Thoracic aorta (tissue), 2 donors: ENCODE measurements at places on chromosomes 6 and 20.
A peak's percentile ranks its signal among the peaks of the same experiment; 100 is the strongest.

DNA sequence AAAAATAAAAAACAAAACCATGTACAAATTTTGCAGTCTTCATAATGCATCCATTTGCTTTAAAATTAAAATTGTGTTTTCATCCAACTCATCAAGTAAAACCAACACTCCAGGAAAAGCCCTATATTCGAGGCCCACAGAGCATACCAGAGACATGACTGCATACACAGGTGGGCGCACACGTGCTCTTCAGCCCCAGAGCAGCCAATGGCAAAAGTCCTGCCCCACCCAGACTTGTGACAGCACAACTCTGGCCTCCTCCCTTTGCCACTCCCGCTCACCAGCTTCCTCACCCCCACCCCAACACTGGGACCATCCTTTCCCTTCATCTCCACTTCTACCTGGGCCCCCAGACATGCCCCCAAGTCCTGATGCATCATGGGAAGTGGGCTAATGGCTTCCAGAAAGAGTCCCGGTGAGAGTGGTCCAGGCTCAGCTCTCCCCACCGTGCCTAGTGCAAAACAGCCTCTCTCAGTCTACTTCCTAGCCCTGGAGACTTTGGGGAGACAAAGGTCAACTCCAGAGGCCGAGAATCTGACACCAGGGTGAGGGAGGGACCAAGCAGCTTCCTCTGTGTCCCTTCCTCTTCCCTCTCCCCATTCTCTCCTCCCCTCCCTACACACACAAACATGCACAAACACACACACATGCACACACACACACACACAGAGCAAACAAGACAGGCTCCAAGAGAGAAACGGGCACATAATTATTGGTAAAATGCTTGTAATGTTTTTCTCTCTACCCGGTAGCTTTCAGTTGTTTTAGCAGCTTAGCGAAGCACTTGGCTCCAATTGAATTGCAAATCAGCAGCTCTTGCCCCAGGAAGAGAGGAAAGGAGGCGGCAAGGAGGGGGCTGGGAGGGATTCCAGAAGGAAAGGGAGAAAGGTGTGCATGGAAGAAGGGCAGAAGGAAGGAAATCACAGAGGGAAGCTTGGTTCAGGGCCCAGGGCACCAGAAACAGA lies 14.3 kb downstream of the GRM4 start:
- DNase-seq: no peak

DNA sequence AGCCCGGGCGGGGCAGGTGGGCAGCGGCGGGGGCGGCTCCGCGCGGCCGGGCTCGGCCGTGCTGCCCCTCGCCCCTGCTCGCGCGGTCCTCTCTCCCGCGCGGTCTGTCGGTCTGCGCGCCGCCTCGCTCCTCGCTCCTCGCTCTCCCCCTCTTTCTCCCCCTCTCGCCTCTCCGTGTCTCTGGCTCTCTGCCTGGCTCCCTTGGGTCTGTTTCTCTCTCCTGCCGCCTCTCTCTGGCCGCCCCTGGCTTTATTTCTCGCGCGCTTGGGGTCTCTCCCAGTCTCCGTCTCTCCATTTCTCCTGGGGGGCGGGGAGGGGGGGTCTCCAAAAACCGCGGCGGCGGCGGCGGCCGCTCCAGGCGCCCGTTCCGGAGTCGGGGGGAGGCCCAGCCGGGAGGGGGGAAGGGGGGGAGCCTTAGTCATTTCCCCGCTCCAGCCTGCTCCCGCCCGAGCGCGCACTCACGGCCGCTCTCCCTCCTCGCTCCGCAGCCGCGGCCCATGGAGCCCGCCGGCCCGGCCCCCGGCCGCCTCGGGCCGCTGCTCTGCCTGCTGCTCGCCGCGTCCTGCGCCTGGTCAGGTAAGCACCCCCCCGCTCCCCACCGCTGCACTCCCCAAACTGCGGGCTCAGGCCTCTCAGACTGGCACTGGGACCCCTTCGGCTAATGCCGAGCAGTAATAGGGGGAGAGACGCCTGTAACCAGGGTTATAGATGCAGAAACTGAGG lies at the start of gene SIRPA:
Gene SIRPA (plus strand): TSS at position 457 of the 723 bp plus-strand sequence. CDS start 41 bp downstream, at position 498.
- DNase-seq: peak; percentile 42

GRCh38 chr6:135188718-135189117 lies 7.6 kb downstream of the MYB start:
- no peak for DNase-seq

DNA sequence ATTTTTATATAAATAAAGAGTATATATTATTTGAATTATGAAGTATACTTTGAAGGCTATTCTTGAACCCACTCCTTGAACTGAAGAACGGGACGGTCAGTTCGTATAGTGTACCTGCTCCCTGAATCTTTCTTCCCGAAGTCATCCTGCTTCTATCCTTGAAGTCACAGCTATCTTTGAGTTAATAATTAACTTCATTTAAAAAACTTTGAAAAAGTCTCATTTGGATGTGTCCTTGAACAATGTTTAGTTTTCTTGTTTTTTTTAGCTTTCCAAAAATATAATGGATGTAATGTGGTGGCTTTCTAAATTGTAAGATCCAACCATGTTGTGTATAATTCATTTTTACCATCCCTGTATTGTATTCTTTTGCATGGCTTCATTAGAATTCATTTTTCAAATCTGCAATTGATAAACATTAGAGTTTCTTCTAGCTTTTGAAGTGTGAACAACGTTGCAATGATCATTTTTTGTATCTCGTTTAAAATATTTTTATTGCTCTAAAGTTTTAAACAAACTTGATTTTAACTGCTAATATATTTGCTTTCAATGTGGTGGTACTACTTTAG lies 94.4 kb downstream of the NCOA3 start:
- DNase-seq: no peak

GRCh38 chr20:47686545-47686944 lies 98.7 kb downstream of the SULF2 start:
- DNase-seq: no peak

DNA sequence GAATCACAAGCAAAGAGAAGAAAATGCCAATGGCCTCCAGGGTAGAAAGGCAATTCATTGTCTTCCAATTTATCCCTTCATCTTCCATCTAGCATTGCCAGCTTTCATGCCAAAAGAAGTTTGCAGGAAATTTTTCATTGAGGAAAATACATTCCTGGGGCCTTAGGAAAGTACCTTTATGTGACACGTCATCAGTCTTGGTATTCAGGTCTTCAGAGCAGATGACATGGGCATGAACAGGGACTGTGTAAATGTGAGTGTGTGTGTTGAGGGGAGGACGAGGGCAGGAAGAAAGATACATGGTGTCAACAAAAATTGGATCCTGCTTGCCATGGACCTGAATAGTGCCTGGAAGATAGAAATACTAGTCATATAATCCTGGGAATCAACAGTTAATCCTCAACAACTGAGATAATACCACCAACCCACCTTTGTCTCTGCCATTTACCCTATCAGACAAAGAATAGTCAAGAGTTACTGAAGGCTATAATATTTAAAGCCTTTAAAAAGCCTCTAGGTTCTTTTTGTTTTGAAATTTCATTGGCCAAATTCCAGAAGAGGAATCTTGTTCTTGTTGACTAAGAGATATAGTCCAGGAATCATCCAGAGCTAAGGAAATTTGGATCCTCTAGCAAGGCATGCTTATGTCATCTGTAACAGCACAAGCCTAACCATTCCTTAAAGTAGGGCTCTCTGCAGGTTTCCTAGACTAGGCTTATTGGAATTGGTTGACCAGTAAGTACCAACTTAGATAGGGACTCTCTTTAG lies 405.8 kb upstream of the SASH1 start:
- no peak for DNase-seq

DNA sequence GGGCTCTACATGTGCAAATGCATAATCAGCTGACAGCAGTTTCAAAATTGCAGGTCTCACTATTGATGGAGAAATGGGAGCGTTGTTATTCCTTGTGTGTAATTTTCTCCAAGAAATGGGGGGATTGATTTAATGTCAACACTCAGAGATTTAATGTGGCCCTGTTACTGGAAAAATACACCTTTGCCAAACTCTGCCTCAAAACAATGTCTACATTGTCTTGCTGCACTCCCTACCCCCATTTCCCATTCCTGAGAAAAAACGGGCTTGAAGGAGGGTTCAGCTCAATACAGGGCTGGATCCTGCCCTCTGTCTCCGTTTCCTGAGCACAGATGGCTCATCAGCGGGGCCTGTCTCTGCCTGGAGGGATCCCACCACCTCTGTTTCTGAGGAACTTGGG lies 18.4 kb downstream of the EDN3 start:
- no peak for DNase-seq

DNA sequence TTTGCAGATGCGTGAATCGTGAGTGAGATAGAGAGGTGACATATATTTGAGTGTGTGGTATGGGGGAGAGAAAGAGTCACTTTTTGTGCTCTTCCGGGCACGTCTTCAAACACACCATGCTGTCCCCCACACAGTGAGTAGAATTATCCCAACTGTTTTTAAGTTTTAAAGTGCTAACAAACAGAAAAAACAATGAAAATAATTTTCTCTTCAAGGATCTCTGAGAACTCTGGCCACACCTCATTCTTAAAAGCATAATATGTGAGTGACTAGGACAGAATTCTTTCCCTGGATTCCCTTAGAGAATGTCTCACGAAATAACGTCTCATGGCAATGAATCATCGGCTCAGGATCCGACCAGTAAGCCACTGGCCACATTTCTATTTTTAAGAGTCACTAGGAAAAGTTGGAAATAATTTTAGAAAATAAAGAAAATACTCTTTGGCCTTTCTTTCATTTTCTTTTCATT lies 235.7 kb upstream of the ZNF217 start:
- DNase-seq: peak; percentile 17

DNA sequence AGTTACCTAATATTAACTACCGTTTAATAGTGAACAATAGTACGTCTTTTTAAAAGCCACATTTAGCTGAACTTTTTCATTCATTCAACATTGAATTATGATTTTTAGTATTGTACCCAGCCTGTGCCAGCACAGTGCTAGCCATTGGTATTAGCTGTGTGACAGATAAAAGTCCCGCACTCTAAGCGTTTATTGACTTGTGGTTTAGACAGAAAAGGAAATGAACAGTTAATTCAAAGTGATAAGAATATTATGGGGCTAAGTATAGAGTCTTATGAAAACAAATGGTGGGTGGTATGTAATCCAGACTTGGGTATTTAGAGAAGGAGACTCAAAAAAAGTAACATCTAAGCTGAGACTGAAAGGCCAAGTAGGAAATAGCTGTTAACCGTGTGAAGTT lies 202.3 kb downstream of the RPS12 start:
- DNase-seq: no peak

DNA sequence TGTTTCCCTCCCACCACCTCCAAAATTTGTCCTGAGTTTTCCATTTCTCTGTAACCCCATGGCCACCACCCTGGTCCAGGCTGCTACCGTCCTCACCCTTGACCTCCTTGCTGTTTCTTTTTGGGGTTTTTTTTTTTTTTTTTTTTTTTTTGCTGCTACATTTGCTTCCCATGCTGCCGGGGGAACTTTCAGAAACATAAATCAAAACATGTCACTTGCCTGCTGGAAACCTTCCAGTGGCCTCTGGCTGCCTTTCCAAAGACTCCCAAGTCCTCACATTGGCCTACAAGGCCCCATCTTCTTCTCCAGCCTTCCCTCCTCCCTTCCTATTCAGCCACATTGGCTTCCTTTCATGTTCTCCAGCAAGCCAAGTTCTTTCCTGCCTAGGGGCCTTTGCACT lies 50.4 kb upstream of the PTGIS start:
- DNase-seq: no peak

DNA sequence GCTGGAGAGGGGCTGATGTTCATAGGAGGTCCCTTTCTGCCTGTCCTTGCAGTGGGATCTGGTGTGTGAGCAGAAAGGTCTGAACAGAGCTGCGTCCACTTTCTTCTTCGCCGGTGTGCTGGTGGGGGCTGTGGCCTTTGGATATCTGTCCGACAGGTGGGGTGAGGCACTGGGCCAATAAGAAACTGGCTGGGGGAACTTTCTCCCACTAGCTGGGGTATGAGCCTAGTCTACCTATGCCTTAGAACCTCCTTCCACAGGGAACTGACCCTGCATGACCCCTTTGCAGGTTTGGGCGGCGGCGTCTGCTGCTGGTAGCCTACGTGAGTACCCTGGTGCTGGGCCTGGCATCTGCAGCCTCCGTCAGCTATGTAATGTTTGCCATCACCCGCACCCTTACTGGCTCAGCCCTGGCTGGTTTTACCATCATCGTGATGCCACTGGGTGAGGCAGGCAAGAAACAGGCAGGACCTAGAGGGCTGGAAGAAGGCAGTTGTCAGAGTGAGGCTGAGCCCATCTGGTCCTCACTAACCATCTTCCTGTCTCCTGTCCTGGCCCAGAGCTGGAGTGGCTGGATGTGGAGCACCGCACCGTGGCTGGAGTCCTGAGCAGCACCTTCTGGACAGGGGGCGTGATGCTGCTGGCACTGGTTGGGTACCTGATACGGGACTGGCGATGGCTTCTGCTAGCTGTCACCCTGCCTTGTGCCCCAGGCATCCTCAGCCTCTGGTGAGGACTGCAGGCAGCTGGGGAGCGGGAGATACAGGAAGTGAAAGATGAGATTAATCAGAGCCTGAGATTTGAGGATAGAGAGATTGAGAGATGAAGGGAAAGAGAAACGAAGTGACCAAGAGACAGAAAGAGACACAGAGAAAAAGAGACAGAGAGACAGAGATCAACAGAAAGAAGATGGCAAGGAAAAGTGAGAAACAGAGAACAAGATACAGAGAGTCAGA lies 1.6 kb downstream of the SLC22A7 start:
- no peak for DNase-seq

DNA sequence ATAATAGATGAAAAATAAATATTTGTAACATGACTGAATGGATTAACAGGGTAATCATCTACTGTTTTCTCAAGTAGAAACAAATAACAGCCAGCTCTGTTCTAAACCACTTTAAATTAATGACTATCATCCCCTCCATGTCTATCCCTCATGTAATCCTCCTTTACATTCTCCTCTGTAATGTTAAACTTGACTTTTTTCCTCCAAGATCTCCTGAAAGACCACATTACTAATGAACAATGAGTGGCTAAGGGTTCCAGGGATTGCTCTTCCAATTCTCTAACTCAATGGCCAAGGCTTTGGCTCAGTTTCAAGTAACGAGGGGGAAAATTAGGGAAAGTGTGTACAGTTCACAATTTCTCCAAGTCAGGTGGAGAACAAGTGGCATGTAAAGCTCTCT lies 37.6 kb upstream of the FBXL4 start:
- no peak for DNase-seq

GRCh38 chr6:76026101-76026500 lies 46.4 kb downstream of the IMPG1 start:
- no peak for DNase-seq

DNA sequence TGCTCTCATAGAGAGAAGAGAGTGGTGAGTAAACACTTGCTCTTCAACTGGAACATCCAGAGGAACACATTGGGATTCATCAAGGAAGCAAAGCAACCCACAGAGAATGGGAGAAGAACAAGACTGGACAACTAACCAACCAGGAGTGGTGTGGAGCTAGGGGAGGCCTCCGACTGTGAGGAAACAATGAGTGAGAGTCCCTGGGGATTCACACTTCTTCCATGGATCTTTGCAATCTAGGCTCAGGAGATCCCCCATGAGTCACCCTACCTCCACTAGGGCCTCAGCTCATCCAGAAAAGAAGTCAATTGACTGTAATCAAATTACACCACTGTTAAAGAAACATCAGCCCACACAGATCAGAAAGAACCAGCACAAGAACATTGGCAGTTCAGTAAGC lies 42.3 kb upstream of the CLVS2 start:
- DNase-seq: no peak

GRCh38 chr6:24861934-24862333 lies 63.2 kb upstream of the ARMH2 start:
- no peak for DNase-seq
